Stimulated activated CD4-positive, alpha-beta T cell treated with anti-CD3 and anti-CD28 coated beads, Interleukin-15, amount 100 ng/mL, for 48 hours (primary cell): ENCODE measurements at places on chromosomes 1 and 21.

GRCh38 chr1:153799566-153800465 lies 24.6 kb downstream of the SLC27A3 start:
- DNase-seq = no peak

- no peak for DNase-seq
Observed at GRCh38 chr1:57188168-57188567, 222.4 kb upstream of the C8B start.

DNA sequence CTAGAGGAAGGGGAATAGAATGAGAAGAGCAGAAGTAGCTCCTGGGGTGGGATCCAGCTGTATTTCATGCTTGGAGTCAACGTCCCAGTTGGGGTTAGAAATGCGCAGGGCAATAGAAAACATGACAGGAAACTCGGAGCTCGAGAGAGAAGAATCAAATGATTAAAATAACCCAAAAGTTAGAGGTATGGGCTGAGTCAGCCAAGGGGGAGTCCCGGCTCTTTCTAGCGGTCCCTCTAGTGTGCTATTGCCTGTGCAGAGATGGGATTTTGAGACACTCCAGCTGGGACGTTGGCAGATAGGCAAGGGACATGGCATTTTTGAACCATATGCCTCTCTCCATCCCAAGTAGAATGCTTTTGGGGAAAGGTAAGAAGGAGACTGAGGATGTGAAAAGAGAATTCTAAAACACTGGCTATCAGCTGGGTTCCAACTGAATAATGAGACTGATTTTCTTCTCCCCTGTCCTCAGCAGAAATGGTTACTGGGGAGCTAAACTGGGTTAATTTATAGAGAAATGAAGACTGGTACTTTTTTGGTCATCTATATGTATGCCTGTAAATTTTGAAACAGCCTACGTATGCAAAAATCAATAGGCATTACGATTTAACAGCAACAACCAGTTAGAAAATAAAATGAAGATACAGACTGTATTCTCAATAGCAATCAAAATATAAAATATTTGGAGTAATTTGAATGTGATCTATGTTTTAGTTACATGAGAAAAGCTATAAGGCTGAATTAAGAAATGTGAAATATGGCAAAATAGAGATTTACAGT lies 7.0 kb upstream of the VPS26C start:
- no peak for DNase-seq

GRCh38 chr21:42056468-42056867 lies 14.6 kb upstream of the UMODL1 start:
- DNase-seq = no peak

DNA sequence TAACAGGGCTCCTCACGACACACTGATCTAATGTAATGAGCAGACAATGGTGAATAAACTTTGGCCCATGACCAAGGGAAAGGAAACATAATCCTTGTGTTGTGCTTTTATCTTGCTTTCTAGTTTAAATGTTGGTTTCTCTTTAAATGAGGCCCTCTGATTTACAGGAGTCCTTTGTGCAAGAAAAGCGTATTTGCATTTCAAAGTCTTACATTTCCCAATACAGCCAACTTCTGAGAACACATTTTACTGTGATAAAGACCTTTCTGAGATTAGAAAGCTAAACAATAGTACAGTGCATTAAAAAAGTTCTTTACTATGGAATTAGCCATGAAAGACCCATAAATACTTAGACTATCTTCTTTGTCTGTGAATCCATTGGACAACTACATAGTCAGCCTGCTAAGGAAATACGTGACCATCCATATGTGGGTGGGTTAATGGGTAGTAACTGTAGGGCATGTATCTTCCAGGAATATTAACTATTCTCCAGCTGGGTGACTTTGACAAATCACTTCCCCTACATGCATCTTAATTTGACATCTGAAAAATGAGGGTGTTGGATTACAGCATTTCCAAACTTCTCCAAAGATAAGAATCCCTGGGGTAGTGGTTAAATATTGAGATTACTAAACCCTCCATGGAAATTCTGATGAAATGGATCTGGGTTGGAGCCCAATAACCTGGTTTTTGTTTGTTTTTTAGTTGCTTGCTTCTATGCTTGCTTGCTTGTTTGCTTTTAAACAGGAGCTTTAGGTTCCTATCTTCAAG lies 50.3 kb upstream of the USP1 start:
- DNase-seq = no peak

DNA sequence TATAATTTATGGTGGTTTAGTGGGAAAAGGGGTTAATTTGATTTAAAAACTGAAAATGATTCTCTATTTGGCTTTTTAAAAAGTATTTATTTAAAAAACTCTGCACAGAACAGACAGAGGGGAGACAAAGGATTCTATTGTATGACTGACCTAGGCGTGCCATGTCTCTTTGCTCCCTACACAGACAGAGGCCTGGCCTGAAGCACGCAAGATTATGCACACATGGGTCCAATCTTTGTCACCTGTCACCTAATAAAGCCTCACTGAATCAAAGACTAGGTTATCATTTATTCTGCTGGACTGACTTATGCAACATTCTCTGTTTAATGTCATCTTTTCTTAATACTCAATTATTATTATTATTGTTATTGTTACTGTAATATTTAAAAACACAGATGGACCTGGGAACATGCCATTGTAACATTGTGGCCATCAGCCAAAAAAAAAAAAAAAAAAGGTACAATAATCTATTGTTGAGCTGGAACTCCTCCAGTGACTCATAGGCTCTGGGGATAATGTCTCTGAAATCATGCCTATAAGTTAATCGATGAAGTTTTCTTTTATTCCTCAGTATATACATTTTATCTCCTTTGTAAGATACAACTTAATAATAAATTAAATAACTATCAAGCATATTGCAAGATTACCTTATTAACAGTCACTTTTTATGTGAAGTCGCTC lies 112.1 kb downstream of the RUNX1 start:
- DNase-seq = no peak

- DNase-seq = no peak
Observed at GRCh38 chr1:231338270-231339128, at the start of gene SPRTN. TSS of gene SPRTN (plus strand) at chr1:231338293. CDS start at chr1:231338384, 91 bp downstream.

DNA sequence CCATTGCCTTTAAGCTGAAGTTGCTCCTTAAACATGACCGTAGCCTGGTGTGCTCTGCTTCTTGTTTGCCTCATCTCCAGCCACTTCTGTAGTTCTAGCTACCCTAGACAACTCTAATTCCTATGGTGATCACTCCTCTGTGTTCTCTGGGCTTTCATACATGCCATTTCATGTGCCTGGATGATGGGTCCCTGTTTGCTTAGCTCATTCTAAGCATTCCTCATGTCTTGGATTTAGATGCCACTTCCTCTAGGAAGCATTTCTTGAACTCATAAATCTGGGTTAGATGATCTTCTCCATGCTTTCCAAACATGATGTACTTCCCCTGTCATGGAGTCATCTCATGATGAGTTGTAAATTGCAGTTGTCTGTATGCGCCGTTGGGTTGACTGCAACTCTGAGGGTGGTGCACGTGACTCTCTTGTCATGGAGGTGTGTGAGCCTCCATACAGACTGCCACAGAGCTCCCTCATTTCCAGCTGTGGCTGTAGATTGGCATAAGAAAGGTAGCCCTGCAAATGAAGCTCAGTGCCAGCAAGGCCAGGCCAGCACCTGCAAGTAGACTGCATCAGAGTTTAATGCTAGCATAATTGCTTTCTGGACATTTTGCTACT lies 77.2 kb downstream of the LAMC1 start:
- no peak for DNase-seq

- no peak for DNase-seq
Observed at GRCh38 chr1:221981461-221981860, 239.6 kb upstream of the DUSP10 start.

- no peak for DNase-seq
Observed at GRCh38 chr21:22476726-22477646, 1478.8 kb downstream of the NCAM2 start.

DNA sequence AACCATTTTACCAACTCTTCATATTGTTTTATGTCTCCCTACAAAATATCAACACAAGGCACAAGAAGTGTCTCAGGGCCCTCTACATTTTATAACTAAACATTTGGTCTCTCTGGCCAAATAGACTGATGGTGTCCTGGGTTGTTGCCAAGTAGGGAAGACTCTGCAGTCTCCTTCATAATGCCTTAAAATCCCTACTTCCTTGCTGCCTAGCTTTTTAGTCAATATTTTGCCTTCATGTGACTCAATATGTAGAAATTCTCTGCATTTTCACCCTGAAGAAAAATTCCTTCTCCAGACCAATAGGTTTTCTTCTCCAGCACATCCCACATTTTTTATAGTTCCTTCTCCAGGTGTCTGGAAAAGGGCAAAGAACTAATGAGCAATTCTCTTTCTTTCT lies 72.6 kb upstream of the IPO9 start:
- no peak for DNase-seq

- no peak for DNase-seq
Observed at GRCh38 chr21:37075214-37075770, 2.2 kb downstream of the TTC3 start.
